ENCODE measurements at places on chromosomes 13 and 19.

DNA sequence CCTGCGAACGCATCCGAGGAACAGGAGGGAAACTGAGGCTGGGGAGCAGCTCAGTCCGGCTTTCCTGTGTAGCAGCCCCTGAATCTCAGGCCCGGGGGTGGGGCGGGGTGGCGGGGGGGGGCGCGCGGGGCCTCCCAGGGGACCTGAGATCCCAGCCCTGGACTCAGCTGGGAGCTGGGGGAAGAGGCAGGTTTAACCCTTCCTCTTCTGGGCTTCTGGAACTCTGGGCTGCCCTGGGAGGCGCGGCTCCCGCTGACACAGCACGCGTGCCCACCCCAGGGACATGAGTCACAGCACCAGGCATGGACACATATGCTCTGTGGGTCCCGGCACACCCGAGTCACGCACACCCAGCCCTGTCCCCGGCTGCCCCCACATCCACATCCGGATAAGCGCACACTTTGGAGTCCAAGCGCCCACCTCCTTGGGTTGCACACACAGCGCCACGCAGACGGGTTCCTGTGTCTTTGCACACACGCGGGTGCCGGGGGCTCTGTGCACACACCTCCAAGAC lies 3.5 kb upstream of the CIRBP start:
- no peak for DNase-seq

- no peak for DNase-seq
Observed at GRCh38 chr13:76852986-76853385, 33.2 kb downstream of the KCTD12 start.

GRCh38 chr13:33817513-33817900 lies 442 bp upstream of the RFC3 start:
- DNase-seq: no peak

DNA sequence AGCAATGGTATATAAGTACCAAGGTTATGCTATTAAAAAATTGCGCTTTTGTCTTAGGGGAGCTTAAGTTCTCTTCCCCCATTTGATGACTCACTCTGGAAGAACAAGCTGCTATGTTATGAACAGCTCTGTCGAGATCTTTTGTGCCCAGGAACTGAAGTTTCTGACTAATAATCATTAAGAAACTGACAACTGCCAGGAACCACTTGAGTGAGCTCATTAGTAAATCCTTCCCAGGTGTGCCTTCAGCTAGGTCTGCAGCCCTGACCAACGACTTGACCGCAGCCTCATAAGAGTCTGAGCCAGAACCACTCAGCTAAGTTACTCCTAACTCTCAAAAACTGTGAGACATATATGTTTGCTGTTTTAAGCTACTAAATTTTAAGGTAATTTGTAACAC lies 147.8 kb downstream of the SLITRK6 start:
- no peak for DNase-seq

GRCh38 chr19:35144600-35145436 lies 1.8 kb downstream of the FXYD7 start:
- no peak for DNase-seq

- no peak for DNase-seq
Observed at GRCh38 chr19:35029737-35030256, 473 bp upstream of the SCN1B start.

DNA sequence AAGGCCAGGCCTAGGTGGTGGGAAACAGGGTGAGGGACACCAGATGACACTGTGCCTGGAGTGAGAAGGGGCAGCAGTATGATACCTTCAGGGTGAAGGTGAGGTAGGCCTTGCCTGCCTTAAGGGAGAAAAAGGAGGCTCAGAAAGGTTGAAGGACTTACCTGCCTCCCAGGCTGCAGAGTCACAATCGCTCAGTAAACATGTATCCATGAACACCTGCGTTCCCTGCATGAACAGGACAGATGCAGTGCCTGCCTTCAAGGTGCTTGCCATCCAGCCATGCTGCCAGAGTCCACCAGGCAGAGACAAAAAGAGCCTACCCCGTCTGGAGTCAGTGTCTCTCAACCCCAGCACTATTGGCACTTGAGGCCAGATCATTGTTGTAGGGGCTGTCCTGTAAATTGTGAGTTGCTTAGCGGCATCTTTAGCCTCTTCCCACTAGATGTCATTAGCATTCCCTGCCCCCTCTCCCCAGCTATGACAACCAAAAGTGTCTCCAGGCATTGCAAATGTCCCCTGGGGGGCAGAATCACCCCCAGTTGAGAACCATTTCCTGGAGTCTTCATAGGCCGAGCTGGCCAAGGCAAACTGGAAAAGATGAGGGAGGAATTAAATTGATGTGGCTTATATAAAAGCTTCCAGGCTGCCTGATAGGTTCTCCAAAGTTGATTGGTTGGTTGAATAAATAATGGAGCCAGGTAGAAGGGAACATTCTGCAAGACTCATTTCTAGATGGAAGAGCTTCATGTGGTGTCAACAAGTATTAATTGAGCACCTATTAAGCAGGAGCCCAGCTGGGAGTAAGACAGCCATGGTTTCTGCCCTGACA lies 1.7 kb downstream of the MAP3K10 start:
- DNase-seq: no peak

GRCh38 chr13:114285166-114285808 lies 3.9 kb downstream of the UPF3A start:
- no peak for DNase-seq

DNA sequence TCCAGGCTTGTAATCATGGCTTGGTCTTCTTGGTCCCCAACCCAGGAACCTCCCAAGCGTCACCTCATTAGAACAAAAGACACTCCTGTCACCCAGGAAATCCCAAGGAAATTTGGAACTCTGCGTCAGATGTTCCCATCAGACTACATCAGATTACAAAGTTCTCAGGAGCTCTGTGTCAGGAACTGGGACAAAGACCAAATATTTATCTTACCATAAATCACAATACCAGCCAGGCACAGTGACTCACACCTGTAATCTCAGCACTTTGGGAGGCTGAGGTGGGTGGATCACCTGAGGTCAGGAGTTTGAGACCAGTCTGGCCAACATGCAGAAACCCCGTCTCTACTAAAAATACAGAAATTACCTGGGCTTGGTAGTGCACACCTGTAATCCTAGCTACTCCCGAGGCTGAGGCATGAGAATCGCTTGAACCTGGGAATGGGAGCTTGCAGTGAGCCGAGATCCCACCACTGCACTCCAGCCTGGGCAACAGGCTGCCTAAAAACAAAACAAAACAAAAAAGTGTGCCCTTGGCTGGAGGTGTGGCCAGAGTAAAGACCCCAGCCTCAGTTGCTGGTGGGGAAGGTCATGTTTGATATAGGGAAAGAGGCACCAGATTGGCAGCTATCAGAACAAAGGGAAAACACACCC lies 16.7 kb upstream of the CCDC124 start:
- no peak for DNase-seq

- no peak for DNase-seq
Observed at GRCh38 chr13:113912596-113912995, 48.7 kb upstream of the GAS6 start.

GRCh38 chr19:17037966-17038500 lies 11.4 kb upstream of the CPAMD8 start:
- DNase-seq: no peak

GRCh38 chr19:41428481-41428859 lies 1.3 kb upstream of the B3GNT8 start:
- no peak for DNase-seq

GRCh38 chr13:48739386-48739964 lies 85.7 kb downstream of the CYSLTR2 start:
- peak; percentile 25 for DNase-seq

DNA sequence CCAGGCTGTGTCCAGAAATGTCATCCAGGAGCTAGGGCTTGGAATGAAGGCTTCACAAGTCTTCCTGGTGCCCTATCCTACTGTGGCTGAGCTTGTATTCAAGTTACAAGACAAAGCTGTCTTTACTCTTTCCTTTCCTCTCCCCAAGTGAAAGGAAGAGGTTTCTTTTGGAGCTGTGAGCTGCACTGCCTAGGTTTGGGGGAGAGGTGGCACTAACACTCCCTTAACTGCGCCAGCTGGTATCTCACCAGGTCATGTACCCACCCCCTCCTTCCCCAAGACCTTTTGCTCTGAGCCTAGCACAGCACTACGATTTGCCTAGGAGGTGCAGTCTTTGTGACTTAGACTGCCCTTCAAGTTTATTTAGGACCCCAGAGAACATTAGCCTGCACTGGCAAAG lies 2053.6 kb upstream of the PRR20A start:
- no peak for DNase-seq

DNA sequence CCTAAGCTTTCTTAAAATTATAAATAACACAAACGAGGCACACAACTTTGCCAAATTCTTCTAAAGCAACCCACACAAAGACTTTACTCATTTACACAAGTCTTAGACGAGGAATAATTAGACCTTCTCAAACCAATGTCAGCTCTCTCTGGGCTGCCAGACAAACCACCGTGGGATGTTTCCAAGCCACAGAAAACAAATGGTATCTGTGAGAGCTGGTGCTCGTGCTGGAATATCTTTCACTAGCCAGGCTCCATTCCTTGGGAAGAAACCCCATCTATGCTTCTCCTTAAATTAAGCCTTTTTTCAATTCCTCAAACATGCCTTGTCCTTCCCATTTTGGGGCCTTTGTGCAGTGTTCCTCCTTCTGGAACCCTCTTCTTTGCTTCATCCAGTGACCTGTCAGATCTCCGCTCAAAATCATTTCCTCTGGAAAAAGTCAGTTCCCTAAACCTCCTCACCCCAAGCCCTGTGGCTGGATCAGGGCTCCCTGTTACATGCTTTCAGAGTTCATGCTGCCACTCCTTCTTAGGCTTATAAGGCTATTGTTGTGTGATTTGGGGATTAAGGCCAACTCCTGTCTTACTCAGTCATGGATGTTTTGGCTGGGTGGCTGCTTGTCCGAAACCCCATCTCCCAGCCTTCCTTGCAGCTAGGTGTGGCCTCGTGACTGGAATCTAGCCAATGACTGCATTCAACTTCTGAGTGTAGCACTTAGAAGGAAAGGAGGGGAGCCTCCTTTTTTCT lies 64.2 kb upstream of the GTF2F2 start:
- no peak for DNase-seq

DNA sequence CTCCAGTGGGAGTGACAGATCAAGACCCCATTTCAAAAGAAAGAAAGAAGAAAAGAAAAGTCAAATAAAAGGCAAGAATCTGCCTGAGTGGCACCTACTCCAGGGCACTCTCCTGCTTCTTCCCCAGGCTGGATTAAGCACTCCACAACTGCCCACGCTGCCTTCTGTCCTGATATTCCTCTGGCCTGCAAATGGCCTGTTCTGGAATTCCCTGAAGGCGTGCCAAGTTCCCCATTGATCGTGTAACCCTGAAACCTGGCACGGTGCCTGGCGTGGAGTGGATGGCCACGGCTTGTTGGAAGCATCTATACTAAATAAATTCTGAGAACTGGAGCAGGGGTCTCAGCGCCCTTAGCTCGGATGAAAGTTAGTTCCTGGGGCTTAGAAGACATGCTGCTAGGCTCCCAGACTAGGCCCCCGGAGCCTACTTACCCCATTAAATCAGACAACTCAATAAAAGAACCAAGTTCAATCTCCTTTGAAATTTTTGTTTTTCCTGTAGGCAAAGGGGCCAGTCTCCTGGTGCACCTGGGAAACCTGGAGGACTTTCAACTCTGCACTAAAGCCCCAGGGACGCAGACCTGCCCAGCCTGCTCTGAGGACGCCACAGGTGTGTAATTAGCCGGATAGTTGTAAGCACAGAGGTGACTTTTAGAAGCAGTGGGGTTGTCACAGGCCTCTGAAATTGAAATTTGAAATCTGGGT lies 21.9 kb downstream of the ANKRD27 start:
- no peak for DNase-seq

DNA sequence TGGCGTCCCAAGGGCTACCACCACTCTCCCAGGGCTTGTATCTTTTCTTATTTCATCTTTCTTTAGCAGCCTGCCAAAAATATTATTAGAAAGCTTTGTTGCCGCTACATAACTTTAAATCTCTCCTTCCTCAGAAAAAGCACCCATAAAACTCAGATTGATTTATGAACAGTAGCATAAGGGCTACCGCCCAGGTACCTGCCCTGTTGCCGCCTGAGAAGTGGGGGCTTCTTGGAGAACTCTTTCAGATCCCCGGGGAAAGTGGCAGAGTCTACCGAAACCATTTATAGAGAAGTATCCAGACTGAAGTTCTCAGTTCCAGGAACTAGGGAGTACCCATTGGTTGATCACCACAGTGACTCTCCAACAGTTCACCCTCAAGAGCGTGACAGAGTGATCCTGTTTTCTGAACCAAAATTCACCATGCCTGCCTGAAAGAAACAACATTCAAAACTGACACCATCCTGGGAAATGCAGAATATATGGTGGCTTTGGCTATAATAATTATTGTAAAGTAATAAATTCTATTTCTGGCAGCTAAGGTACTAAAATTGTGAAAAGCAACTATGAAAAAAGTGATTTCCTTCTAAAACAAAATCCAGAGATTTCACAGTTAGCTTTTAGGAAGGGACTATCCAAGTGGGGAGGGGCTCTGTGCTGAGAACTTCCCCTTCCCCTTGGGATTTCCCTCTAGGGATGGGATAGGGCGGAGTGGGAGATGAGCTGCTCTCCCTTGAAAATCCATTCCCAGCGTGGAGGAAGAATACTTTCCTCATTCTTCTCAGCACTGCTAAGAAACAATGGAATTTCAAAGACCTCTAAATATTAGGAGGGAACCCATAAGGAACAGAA lies 877 bp upstream of the N4BP2L1 start:
- DNase-seq: no peak

DNA sequence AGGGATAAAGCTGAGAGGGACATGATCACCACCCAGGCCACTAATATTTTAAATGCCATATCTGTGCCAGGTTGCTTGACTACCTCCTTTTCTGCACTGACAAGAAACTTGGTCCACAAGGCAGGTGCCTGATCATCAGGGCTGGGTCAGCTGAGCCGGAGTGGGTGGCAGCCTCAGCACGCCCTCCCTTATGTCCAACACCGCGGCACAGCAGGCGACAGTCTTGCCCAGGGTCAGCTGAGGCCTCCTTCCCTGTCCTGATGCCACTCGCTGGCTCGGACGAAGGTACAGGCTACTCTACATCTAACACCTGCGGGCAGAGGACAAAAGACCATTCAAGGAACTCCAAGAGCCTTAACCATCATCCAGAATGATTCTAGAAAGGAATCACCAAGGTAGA lies 16.9 kb downstream of the ZC3H4 start:
- DNase-seq: no peak

DNA sequence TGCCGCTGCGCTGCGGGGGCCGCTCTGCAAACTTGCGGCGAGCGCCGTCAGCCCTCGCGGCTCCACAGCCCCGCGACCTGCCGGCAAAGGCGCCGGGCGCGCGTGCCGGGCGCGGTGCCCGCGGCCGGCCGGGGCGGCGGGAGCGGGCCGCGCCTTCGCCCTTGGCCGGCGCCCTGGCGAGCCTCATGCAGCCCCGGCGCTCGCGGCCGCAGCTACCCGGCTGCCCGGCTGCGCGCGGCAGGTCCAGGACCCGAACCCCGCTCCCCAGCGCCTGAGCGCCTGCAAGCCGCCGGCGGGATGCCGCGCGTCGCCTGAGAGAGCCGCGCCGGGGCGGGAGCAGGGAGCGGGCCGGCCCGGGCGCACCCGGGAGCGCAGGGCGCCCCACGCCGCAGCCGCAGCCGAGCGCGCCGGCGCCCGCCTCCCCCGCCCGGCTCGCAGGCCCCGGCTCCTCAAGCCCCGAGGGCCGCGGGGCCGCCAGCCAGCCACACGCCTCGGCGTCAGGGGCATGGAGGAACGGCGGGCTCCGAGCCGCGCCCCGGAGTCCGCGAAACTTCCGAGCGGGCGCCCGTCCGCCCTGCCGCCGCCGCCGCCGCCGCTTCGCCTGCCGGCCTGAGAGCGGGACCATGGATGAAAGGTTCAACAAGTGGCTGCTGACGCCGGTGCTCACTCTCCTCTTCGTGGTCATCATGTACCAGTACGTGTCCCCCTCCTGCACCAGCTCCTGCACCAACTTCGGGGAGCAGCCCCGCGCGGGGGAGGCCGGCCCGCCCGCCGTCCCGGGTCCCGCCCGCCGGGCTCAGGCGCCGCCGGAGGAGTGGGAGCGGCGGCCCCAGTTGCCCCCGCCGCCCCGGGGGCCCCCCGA lies 564 bp downstream of the HS6ST3 start:
- DNase-seq: no peak
